ENCODE measurements at places on chromosomes 12 and 14.

- no peak for DNase-seq
Observed at GRCh38 chr12:28192125-28192524, 1.9 kb downstream of the CCDC91 start.

GRCh38 chr14:68894123-68894522 lies 85.0 kb downstream of the ACTN1 start:
- DNase-seq: no peak

- DNase-seq: no peak
Observed at GRCh38 chr14:100468557-100468956, 118.7 kb downstream of the BEGAIN start.

DNA sequence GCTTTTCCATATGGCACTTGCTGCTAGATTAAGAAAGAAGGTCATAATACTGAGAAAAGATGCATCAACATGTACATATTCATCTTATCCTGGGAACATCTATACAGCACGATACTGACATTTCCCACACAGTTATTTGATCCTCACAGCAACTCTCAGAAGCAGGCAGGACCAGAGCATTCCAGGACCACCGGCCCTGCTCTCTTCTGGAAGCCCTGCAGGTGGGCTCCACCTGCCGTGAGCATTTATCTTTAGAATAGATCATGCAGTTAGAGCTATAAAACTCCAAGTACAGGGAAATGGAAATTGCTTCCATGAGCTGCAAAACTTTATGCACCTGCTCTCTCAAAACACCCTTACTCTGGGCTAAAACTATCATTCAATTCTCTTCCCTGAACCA lies 5.5 kb upstream of the BDKRB1 start:
- no peak for DNase-seq

GRCh38 chr12:103688376-103689063 lies 101.4 kb downstream of the STAB2 start:
- no peak for DNase-seq

DNA sequence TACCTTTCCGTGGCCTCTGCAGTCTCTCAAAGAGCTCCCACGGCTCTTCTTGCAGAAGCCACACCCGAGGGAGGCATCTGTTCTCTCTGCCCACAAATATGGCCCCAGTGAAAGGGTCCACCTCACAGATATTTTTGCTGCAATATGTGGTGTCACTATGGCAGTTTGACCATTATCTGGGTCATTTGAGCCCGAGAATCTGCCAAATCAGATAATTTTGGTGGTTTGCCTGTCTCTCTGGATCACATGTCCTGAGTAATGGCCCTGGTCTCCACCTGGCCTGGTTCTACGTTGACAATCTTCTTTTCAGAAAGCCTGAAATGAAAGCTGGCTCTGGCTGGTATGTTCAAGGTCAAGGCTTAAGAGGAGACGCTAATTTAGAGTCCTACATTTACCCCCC lies 5.7 kb upstream of the WSCD2 start:
- DNase-seq: no peak

GRCh38 chr14:29741909-29742401 lies 185.7 kb downstream of the PRKD1 start:
- DNase-seq: no peak

DNA sequence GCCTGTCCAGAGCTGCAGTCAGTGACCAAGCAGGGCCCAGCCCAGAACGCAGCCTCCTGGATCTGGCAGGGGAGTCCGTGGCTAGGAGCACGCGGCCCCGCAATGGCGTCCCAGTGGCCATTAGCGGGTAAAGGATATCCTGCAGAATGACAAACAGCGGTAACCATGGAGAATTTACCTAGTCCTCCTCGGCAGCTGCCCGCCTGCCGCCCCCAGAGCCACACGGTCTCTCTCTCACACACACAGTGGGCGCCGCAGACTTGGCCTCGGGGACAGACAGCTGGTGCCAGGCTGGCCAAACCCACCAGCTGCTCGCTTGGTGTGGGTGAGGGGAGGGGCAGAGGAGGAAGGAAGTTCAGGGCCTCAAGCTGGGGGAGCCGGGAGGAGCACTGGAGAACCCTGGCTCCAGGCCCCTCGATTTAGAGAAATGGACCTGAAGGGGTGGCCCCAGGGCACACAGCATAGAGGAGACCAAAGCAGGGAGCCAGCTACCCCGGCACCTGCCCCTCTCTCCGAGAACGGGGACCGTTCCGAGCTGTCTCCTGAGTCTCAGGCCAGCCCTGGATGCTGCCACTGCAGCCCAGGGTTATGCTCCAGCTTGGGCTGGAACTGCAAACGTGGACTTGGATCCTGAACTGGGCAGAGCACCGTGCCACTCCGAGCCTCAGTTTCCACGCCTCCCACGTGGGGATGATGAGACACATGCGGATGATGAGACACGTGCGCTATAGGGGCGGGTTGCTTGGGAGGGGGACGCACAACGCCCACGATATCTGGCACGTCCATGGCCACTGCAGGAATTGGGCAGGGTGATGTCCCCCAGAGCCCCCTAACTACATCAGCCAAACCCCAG lies 3.4 kb downstream of the CDK2AP1 start:
- DNase-seq: no peak

DNA sequence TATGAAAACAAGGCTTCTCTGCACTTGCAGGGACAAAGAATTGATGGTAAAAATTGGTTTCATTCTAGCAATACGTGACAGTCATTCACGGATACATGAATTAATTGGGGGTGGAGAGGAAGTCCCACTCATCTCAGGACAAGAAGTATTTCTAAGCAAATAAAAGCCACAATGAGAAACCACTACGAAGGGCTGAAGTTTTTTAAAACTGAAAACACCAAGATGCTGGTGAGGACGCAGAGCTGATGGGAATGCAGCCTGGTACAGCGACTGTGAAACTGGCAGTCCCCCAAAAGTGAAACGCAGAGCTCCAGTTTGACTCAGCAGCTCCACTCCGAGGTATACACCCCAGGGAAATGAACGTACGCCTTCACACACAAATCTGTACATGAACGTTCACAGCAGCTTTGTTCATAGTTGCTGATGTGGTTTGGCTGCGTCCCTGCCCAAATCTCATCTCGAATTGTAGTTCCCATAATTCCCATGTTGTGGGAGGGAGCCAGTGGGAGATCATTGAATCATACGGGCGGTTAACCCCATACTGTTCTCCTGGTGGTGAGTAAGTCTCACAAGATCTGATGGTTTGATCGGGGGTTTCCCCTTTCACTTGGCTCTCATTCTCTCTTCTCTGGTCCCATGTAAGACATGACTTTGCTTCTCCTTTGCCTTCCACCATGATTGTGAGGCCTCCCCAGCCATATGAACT lies 89.0 kb downstream of the SCARB1 start:
- no peak for DNase-seq

DNA sequence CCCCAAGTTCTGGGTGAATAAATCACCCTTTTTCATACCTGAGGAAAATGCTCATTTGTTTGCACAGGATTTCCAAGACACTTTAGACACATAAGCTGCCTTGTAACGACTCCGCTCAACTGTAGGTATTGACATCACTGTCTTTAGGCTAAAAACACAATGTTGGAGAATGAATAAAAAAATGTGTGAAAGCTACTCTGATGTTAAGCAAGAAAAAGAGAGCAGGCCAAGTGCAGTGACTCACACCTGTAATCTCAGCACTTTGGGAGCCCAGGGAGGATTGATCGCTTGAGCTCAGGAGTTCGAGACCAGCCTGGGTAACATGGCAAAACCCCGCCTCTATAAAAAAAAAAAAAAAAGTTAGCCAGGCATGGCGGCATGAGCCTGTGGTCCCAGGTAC lies 11.1 kb upstream of the CIPC start:
- DNase-seq: no peak

- no peak for DNase-seq
Observed at GRCh38 chr14:33229269-33229929, 290.7 kb downstream of the NPAS3 start.

- DNase-seq: no peak
Observed at GRCh38 chr12:121775501-121775900, 18.0 kb downstream of the RHOF start.

DNA sequence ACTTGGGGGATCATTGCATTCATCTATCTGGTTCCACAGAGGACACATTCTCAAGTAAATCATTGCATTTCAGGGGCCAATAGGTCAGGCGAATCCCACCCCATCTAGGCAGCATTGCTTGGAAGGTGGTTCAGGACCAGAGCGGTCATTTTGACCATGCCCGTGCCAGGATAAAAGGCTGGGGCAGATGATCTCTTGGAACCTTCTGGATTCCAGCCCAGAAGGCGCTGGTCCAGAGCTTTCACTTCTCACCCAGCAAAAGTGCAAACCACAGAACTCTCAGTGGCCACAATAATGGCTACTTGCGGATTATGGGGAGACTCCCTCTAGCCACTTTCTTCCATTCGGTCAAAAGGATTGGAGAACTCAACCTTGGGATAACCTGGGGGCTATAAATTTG lies 595 bp upstream of the KRT85 start:
- no peak for DNase-seq

DNA sequence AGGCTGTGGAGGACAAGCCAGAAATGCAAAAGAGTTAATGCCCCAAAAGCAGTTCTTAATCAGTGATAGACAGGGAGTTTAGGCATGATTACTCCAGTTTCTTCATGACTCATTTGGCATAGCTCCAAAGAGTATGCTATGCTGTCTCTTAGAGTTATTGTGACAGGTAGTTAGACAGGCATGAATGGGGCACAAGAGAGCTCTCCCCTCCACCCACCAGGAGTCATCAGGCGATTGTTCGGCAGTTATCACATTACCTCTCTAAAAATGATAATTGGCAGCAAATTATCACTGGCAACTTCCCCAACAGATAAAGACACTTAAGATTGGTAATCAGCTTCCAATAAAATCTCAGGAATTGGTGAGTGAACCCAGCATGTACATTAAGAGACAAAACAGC lies 320.1 kb downstream of the DAD1 start:
- no peak for DNase-seq

DNA sequence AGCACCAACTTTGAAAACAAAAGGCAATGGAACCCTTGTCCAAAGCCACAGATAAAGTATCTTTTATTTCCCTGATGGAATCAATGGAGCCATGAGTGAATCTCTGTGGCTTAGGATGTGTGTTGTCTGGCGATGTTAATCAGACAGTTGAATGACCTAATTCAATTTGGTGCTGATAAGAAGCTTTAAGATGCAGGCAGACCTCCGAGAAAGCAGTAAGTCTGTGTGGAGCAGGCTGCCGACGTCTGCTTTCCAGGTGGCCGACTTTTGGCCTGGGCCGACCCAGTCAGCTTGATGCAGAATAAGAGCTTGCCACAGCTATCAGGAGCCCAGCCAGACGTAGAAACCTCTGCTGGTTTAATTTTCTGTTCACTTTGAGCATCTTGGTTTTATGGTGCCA lies 21.1 kb upstream of the TMEM132C start:
- no peak for DNase-seq

DNA sequence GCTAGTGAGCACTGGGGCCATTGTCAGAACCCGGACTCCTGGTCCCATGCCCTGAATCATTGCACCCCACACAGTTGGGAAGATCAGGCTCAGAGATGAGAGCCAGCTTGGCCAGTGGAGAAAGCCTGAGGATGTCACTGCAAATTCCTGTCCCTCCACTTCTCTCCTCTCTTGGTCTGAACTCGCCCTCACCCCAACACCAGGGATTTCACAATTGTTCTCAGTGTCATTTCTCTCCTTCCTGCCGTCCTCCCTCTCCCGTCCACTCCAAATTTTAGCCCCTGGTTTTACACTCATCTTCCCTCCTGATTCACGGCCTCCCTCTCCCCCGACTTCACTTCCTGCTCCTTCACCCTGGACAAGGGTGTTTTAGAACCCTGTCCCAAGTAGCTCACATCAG lies 11.1 kb downstream of the KRT75 start:
- DNase-seq: no peak

GRCh38 chr12:111353603-111354295 lies 15.1 kb downstream of the PHETA1 start:
- DNase-seq: no peak

GRCh38 chr12:52271158-52271557 lies 3.3 kb upstream of the KRT86 start:
- no peak for DNase-seq

DNA sequence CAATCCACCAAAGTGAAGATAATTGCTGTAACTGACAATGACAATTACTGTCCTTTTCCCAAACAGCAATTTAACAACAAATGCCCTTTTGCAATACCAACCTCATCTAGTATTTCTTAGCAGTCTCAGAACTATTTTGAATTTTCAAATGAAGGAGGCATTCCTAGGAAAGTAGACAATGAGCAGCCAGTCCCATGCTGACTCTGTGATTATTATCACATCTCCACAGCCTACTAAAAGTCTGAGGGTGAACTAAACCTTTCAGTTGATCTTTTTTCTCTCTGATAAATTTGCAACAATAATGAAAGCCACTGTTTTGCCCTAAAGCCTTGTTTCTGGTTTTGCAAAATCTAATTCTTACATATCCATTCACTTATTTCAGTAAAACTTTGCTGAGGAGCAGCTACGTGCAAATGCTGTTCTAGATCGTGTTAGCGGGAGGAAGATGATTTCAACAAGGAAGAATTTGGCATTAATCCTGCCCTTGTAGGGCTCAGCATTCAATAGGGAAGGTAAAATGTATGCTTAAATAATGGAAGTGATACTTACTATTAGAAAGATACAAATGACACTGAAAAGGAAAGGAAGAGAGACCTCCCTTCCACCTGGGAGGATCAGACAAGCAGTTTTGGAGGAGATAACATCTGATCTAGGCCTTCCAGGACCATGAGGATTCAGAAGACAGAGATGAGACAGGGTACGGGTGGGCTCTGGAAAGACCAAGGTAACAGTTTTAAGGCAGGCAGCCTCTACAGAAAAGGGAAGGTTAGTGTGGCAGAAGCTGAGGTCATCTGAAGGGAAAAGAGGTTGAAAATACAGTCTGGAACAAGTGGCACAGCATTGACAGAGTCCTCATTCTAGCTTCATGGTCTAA lies 47.4 kb downstream of the SLC38A1 start:
- no peak for DNase-seq

- DNase-seq: no peak
Observed at GRCh38 chr12:49967777-49968250, 4.9 kb upstream of the AQP6 start.

DNA sequence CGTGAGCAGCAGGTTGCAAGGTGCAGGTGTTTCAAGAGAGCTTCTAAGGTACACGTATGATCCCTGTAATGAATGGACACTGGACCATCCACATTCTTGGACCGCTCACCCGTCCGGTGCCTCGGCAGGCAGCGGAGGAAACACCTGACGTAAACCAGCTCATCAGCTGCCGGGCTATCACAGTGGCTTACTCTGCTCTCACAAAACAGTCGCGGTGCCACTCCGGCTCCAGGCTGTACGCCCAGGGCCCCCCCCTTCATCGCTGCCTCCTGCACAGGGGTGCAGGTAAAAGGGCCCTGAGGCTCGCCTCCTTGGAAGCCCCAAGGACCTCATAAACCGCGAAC lies 436 bp downstream of the VPS33A start:
- DNase-seq: peak; percentile 39

DNA sequence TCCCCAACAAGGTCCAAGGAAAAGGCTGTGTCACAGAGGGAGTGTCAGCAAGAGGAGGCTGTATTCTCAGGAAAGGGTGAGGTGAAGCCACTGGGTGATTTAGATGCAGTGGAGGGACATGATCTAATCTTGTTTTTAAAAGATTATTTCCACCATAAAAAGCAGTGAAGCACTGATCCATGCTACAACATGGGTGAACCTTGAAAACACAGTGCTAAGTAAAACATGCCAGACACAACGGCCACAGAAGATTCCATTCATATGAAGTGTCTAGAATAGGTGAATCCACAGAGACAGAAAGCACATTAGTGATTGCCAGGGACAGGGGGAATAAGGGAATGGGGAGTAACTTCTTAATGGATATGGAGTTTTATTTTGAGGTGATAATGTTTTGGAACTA lies 12.8 kb downstream of the RITA1 start:
- no peak for DNase-seq

- no peak for DNase-seq
Observed at GRCh38 chr14:35159742-35160409, 37.5 kb downstream of the PRORP start.

GRCh38 chr14:93936245-93936644 lies 9.1 kb downstream of the FAM181A start:
- no peak for DNase-seq

All from activated gamma-delta T cell (primary cell).